CD8-positive, alpha-beta memory T cell (primary cell): ENCODE measurements at places on chromosomes 1 and 21. TPM values are rescaled to one million over a fixed set of nuclear protein-coding genes. Genes with fewer than 3 reads are reported as not detected.

DNA sequence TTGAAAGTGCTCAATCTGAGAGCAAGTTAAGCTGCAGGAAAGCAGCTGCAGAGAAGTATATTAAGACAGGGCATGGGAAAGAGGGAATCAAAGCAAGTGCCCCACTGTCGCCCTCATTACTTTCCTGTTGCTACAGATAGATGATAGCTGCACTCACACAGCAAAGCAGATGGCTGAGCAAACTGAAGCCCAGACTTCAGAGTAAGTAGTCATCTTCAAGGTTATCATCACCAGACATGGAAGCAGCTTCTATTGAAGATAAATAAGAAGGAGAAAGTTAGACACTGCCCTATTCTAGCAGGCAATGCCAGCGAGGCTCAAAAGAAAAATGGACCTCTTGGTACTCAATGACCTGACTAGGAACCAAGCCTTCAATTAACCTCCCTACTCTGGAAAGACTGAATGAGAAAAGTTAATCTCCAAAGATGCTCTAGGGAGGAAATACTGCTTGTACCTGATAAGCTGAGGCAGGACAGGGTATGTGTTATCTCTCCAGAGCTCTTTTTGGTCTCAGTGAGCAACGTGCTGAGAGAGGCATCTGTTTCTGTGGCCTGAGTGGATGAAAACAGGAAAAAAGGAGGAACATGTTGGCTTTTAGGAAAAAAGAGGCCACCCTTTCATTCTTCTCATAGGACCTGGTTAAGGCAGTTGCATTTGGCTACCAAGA lies 11.1 kb upstream of the MRPL9 start:
- H3K4me3 ChIP-seq, result no peak overlapping the region
- no peak overlapping the region for H3K27ac ChIP-seq
- H3K36me3 ChIP-seq, result peaks cover 35% of the 10 kb centered on the region
- no peaks in the 10 kb centered on the region for H3K4me1 ChIP-seq
- no peak for DNase-seq
- no peaks in the 10 kb centered on the region for H3K27me3 ChIP-seq

DNA sequence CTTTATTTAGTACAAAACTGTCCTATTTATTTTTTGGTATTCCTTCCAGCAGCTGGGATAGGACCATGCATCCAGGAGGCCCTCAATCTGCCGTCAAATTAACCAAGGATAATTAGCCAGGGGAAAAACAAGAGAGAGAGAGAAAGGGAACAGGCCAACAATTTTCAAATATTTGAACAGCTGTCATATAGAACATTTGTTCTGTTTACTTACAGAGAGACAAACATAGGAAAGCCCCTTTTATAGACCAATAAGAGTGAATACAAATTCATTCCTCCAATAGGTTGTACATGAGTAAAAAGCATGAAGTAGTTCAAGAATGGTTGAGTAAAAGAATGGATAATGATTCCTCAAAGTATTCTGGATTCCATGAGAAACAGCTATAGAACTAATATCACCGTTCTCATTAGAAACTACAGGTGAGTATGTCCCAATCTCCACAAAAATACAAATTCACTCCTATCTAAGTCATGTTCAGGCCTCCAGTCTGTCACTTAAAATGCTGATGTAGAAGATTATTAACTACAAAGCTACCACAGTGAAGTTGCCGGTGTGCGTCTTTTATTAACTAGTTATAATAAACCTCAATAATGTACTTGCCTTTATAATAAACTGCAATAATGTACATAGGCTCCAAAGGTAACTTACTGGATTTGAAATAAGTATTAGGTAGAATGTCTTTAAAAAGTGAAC lies 64.8 kb upstream of the GNG4 start:
- no peak overlapping the region for H3K4me3 ChIP-seq
- H3K36me3 ChIP-seq, result peaks cover 17% of the 10 kb centered on the region
- no peaks in the 10 kb centered on the region for H3K27me3 ChIP-seq
- no peak for DNase-seq

GRCh38 chr1:44086692-44087474 lies 31.7 kb upstream of the KLF17 start:
- DNase-seq, result no peak
- no peaks in the 10 kb centered on the region for H3K36me3 ChIP-seq
- H3K27ac ChIP-seq, result no peak overlapping the region
- no peak overlapping the region for H3K4me3 ChIP-seq
- H3K4me1 ChIP-seq, result no peaks in the 10 kb centered on the region
- peaks cover 12% of the 10 kb centered on the region for H3K27me3 ChIP-seq

DNA sequence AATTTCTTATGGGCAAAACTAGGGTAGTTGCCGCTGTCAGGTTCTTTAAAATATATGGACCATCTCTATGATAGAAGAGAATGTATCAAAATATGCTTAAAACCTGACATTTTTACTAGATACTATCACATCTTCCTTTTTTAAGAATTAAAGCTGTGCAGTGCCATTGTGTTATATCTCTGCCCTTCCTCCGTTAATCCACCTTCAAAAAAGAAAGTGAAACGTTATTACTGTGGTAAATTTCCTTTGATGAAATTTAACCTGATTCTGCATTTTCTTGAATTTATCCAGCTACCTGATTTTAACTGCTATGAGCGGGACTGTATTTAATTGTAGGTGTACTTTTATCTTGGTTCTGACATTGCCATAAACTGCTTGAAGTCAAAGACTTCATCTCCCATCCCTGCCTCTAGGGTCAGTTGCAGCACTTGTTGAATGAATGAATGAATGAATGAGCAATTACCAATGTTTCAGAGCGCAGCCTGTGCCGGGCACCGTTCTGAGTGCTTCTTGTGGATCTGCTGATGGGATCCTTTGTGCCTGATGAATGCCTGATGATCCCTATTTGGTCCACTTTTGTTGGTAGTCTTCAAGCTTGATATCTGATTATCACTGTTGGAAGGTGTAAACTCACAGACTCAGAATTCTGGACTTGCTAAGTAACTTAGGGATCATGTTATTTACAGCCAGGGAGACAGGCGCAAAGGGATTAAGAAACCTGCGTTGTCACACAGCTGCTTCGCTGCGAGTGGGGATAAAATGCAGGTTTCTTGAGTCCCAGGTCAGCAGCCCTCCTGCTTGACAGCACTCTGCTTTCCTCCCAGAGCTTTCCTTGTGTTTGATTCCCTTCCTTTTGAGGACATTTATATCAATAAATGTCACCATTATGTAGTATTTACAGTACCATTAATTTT lies 30.1 kb downstream of the SMYD2 start:
- peaks cover 15% of the 10 kb centered on the region for H3K4me1 ChIP-seq
- H3K4me3 ChIP-seq, result peak overlapping the region; percentile 29
- no peak for DNase-seq
- H3K27ac ChIP-seq, result no peak overlapping the region
- H3K36me3 ChIP-seq, result peaks cover 9% of the 10 kb centered on the region
- no peaks in the 10 kb centered on the region for H3K27me3 ChIP-seq

- no peak for DNase-seq
- H3K4me3 ChIP-seq, result no peak overlapping the region
- H3K36me3 ChIP-seq, result no peaks in the 10 kb centered on the region
These were observed 4.0 kb downstream of the FTCD start for GRCh38 chr21:46151261-46151988.

- no peak for DNase-seq
- H3K27ac ChIP-seq, result no peak overlapping the region
- no peaks in the 10 kb centered on the region for H3K27me3 ChIP-seq
- no peak overlapping the region for H3K4me3 ChIP-seq
These were observed 383.5 kb downstream of the OMA1 start for GRCh38 chr1:58162952-58163550.

DNA sequence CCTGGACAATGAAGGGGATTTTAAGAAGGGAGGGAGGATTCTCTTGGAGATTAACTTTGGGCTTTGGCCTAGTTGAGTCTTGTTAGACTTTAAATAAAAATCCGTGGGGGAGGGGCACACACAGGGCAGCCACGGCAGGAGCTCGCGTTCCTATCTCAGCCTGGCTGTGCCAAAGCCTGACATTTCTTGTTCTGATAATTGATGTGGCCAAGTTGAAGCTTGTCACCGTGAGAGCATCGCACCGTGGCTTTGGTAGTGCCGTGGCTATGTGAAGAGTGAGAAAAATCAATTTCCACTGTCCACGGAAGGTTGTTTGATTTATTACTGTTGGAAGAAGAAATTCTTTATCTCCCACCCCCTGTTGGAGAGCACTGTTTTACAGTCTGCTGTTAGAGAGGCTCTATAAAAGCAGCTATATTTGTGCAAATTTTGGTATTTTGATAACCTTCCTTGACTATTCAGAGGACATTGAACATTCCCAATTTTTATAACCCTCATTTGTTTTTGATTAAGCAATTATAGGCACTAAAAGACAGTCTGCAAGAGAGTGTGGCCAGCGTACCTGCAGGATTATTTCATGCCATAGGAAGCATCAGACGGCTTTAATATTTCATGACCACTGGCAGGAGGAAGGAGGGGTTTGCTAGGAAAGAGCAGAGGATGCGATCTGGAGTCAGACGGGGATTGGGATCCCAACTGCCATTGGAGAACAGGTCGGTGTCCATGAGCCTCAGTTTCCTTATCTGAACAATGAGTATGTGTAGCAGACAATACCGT lies 160.7 kb downstream of the KAZN start:
- no peak overlapping the region for H3K4me3 ChIP-seq
- H3K36me3 ChIP-seq, result no peaks in the 10 kb centered on the region
- H3K4me1 ChIP-seq, result no peaks in the 10 kb centered on the region
- no peak overlapping the region for H3K27ac ChIP-seq

- no peak overlapping the region for H3K4me3 ChIP-seq
- no peaks in the 10 kb centered on the region for H3K4me1 ChIP-seq
- no peaks in the 10 kb centered on the region for H3K36me3 ChIP-seq
- H3K27me3 ChIP-seq, result no peaks in the 10 kb centered on the region
- DNase-seq, result no peak
These were observed 796.2 kb downstream of the PLA2G4A start for GRCh38 chr1:187624812-187625545.

DNA sequence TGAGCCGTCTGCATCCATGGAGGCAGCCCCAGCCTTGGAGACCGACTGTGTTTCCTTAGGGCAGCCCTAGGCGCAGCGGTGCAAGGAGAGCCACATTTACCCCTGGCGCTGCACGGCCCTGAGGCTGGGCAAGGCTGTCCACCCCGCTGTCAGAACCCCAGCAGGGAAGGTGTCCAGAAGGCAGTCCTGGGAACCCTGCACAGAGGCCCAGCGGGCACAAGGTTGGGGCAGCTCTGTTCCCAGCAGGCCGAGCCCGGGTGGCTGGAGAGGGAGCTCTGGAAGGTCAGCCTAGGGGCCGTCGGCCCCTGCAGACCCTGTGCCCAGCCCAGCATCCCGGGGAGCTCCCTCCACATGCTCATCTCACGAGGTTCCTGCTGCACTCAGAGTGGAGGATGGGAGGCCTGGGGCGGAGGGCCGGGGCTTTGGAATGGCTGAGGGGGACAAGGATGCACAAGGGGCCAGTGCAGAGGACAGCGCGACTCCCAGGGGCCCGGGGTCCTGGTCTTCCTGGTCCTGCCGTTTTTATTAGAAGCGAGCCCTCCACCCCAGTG lies 19.9 kb upstream of the SAMD11 start:
- DNase-seq, result no peak
- H3K4me1 ChIP-seq, result peaks cover under 1% of the 10 kb centered on the region
- H3K36me3 ChIP-seq, result no peaks in the 10 kb centered on the region
- no peak overlapping the region for H3K27ac ChIP-seq

DNA sequence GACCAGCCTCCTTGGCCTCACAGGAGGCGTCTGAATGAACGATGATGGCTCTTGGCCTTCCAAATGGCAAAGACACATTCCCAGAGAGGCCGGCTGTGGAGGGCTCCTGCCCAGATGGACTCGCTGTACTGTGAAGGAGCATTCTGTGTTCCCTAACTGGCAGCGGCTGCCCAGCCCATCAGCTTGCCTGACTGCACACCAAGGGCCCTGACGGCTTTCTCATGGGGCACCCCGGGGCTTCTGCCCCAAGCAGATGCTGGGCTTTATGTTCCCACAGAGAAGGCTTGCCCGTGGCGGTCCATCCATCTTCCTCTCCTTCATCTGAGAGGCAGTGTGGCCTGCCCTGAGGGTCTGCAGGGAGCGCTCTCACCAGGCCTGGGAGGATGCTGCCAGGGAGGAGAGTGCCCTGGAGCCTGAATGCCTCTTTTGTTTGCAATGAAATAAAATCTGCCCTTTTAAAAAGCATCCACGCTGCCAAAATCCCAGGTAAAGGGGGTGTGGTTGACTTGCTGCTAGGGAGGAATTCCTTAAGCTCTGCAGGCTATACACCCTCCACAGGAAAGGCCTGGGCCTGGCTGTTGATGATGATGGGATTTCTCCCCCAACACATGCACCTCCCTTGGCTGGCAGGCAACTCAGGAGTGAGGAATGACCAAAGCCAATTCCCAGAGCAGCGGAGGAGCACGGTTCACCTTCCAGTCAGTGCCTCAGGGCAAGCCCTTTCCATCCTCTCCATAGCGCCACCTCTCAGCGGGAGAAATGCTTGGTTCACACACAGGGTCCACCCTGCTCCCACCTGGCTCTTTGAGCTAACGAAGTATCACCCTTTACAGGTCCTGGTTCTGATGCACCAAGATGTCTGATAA lies 84.6 kb upstream of the SSX2IP start:
- no peak for DNase-seq
- H3K4me1 ChIP-seq, result peaks cover 5% of the 10 kb centered on the region

DNA sequence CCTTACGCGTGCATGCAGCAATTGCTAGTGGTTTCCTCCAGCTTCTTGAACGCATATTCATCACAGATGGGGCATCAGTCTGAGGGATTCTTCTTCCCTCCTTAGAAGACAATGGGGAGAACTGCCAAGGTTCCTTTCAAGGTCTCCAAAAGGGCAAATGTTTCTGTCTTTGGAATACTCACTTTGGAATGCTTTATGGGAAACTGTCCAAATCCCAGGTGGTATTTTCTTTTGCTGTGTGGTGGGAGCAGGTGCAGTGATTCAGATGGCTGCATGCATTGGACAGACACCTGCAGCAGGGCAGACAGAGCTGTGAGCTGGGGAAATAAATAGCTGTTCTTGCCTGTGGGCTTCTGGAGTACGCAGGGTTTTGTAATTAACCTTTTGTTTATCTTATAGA lies 40.5 kb downstream of the URB2 start:
- H3K4me1 ChIP-seq, result peaks cover 15% of the 10 kb centered on the region
- no peak overlapping the region for H3K27ac ChIP-seq
- H3K27me3 ChIP-seq, result no peaks in the 10 kb centered on the region
- no peak overlapping the region for H3K4me3 ChIP-seq

DNA sequence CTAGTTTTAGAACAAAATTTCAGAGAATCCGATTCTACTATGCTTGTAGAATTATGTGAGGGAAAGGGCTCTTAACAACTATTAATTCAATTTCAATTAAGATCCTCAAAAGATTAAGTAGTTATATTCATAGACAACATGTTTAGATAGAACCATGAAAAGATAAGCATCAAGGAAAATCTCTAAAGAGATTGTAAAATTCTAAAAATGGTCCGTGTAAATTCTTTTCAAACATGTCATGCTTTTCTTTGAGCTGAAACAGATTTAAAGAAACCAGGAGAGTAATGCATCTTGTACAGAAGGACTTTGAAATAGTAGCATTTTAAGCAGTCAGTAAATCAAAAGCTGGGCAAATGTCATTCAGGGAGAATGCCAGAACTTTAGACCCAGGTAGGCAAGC lies 1080.6 kb upstream of the B3GALT2 start:
- no peaks in the 10 kb centered on the region for H3K27me3 ChIP-seq
- H3K4me3 ChIP-seq, result no peak overlapping the region
- H3K36me3 ChIP-seq, result no peaks in the 10 kb centered on the region
- H3K27ac ChIP-seq, result no peak overlapping the region

- H3K36me3 ChIP-seq, result peaks cover 25% of the 10 kb centered on the region
- DNase-seq, result no peak
- no peak overlapping the region for H3K4me3 ChIP-seq
- H3K27me3 ChIP-seq, result no peaks in the 10 kb centered on the region
- no peaks in the 10 kb centered on the region for H3K4me1 ChIP-seq
- no peak overlapping the region for H3K27ac ChIP-seq
These were observed 39.0 kb downstream of the MRPL37 start for GRCh38 chr1:54239035-54239383.

DDI2 gene
- total RNA-seq, result 47.8 TPM

OR2L13 gene
- total RNA-seq, result not detected

GPR61 gene
- not detected for total RNA-seq

TRMT1L gene
- total RNA-seq, result 23.2 TPM
